ENCODE measurements at places on chromosomes 6 and 20. TPM values are rescaled to one million over a fixed set of nuclear protein-coding genes. Genes with fewer than 3 reads are reported as not detected.
A peak's percentile ranks its signal among the peaks of the same experiment; 100 is the strongest.

- no peak for DNase-seq
Observed at GRCh38 chr20:3430376-3431069, 23.1 kb upstream of the DNAAF9 start.

DNA sequence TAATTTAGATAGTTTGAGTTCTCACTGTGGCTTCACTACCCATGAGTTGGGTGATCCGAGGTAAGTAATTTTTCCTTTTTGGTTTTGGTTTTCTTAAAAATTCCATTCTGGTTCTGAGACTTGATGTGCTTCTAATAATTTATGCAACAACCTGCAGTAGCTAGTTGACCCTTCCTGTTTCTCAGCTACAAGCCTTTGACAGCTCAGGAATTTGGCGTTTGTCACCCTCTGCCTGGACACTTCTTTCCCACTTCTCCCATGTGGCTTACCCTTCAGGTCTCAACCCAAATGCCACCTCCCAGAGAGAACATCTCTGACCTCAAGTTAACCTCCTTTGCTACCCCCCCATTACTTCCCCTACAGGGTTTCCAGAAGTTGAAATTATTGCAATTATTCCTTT, 49.7 kb upstream of the TSHZ2 start:
- DNase-seq = no peak

DNA sequence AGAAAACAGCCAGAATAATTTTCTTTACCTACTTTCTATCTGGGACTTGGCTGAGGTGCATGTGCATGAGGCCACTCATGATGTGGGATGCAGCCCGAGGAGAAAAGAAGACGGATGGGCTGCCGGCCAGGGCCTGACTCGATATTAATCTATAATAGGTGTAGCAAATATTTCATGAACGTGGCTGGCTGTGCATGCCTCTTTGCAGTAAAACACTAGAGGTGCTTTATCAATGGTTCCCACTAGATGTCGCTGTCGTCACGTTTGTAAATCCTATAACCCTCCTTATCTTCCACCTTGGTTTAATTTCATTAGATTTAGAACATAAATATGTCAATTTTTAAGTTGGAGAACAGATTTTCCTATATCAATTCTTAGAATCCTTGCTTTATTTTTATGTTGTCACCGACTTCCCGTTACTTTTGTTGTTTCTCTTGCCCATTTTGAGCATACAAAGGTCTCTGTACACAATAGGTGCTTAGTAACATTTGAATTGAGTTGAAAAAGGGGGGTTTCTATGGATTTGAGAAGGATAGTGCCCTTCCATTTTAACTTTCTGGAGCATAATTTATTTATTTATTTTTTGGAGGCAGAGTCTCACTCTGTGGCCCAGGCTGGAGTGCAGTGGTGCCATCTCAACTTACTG, 19.6 kb upstream of the FERMT1 start:
- DNase-seq = peak; percentile 55

NKAIN2 gene
- 9.5 TPM for total RNA-seq

DNA sequence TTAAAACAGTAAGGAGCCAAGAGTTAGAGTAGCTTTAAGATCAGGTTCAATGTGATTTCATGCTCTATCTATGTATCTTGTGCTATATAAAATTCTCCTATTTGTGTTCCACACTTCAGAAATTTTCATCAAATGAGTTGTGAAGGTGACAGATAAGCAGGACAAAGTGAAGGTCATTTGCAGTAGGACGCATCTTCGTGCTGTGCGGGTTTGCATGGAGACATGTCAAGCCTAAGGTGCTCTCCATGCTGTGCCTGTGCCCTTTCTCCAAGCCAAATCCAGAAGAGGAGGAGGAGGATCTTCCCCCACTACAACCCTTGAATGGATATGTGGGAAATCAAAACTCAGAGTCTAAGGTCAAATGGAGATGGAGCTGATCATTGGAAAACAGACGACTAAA, 147.3 kb upstream of the NEDD9 start:
- DNase-seq = no peak

DNA sequence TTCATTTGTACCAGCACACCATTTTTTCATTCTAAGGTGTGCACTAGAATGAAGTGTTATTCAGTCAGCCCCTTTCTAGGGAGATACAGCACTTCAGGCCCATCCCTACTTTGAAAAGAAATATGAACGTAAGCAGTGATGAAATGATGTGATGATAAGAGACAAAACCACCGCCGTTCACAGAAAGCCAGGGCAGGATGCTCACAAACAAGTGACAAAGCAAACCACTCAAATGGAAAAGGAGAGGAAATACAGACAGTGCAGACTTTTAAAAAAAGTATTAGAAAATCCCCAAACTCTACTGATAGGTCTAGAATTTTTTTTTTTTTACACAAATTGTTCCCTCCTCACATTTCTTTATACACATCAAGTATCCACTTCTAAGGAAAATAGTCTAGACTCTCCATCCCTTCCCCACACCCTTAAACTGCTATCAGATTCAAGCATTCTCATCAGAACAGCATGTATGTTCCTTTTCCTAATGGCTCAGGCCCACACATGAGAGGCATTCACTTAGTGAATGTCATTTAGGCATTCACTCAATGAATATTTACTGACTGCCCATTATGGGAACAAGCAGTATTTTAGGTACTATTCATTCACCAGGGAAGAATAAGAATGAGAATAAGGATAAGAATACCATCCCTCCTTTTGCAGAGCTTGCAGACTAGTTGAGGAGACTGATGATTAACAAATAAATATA, 243.5 kb downstream of the GMPR start:
- DNase-seq = no peak

- peak; percentile 12 for DNase-seq
Observed at GRCh38 chr6:56851074-56851473, 103.8 kb upstream of the BEND6 start.

ADGRG6 gene
- total RNA-seq = 8.8 TPM

THBD gene
- 90.4 TPM for total RNA-seq

- no peak for DNase-seq
Observed at GRCh38 chr20:15107931-15108330, 770.5 kb upstream of the FLRT3 start.

DNA sequence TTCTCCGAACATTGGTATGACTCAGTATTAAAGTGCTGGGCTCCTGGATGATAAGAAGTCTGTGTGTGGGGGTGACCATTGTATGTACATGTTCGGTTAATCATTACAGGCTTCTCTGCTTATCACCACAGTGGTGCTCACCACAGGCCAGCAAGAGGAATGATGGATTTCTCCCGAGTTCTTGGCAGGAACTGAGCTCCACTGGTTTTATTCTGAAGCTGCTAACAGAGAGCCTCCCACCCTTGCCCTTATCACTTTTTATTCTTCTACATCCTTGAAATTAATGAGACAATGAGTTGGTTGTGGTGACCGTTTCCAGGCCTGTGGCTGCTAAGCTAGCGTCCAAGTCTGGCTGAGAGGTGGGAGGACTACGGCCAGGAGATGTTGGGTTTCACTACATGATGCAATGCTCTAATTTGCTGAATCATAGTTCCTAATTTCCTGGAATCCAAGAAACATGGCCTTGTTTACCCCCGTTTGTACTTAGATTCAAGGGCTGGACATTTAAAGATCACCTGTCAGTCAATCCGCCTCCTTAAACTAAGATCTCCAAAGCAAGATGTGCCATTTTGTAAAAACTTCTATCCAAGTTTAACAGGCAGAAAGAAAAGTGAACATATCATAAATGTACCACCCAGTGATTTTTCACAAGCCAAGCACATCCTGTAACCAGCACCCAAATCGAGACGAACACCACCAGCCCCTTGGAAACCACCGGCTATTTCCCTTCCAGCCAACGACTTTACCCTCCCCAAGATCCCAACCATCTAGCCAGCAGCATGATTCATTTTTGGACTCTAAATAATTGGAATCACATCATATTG, 172.5 kb downstream of the FOXA2 start:
- DNase-seq = no peak

DNA sequence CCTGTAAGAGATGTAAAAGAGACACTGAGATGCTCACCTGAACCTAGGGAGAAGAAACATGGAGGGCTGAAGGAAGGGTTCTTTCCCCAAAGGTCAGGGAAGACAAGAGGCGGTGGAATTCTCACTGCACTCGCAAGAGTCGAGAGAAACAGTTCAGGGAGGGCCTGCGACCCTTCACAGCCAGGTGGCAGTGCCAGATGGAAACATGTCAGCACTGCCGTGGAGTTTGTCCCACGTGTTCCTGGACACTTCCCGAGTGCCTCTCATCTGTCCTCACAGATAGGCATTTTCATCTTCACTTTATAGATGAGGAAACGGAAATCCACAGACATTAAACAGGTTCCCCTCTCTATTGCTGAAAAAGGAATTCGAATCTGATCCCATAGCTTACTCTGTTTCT, 70.4 kb upstream of the SYNJ2 start:
- no peak for DNase-seq

GRCh38 chr6:156809446-156810178, 32.4 kb downstream of the ARID1B start:
- DNase-seq = no peak

GRCh38 chr6:36739947-36740817, 42.6 kb downstream of the RAB44 start:
- no peak for DNase-seq

ZNF831 gene
- 0.56 TPM for total RNA-seq

- no peak for DNase-seq
Observed at GRCh38 chr6:157095084-157095483, 228.2 kb downstream of the TMEM242 start.

DNA sequence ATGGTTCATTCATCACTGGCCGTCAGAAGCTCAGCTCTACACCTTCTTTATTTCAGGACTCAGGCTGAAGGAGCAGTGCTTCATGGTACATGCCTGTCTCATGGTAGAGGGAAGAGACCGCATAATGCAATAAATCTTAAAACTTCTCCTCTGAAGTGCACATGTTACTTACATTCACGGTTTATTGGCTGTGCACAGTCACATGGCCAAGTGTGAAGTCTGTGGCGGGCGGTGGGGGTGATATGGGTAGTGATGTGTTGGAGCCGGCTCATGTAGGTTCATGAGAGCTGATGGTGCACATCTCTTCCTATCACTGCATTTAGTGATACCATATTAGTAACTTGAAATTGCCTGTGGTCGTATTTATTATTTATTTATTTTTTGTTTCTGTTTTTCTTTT, 102.9 kb downstream of the CTNNBL1 start:
- no peak for DNase-seq

APCDD1L gene
- total RNA-seq = not detected

DNA sequence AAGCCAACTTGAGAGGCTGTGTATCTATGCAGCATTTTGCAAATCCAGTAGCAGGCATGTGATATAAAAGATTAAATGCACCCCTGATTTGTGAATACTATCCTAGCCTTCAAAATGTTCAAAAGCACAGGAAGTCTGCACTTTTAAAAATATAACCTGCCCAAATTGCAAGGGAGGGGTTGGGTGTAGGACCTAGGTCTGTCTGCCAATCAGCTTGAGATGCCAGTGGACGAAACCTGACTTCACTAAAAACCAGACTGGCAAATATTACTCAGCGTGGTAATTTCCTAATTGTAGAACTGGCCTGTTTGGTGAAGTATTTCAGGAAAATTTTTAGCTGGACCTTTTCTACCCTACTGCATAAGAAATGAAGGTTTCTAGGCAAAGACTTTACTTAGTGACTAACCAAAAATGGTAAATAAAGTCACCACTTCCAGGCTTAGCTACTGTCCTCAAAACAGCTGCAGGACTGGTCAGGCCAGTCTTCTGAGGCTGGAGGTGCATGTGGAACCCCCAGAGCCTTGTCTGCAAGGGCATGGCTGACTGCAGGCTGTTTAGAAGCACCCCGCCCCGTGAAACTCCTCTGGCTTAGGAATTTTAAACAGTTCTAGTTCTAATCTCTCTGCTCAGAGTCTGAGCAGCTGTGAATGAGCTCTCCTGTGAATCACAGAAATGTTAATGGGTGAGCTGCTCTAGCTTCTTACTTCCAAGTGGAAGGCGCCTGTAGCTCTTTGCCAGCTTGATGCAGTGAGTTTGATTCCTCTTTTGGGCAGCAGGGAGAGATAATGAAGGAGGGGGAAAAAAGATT, 104.4 kb upstream of the ESR1 start:
- no peak for DNase-seq

DNA sequence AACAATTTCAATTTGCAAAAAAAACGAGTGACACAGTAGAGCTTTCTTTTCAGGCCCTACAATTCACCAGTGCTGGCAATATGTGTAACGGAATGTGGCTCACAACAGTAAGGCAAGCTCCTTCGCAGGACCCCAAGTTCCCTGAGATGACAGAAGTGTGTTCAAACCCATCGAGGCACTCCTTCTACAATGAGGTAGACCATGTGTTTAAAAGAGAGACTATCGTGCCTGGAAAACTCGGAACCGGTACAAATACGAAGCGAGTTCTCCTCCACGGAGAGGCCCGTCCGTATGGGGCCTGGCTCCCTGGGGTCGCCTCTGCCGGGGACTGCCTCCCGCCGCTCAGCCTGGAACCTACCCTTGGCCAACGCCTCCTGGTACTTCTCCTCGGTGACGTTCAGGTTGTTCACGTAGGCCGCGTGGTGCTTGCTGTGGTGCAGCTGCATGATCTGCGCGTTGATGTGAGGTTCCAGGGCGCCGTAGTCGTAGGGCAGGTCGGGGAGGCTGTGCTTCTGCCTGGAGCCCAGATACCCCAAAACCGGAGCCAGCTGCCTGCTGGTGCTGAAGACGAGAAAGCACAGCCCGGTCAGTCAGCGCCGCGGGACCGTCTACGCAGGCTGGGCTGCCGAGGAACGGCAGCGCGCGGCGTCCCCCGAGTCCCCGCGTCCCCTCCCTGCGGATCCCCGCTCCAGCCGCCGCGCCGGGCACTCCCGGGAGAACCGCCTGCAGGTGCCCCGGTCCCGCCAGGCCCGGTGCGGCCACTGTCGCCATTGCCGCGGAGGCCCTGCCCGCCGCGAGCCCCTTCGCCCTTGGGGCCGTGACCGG, 526 bp downstream of the SOD2 start:
- peak; percentile 40 for DNase-seq

GRCh38 chr20:38164624-38165088, 414 bp downstream of the TGM2 start:
- DNase-seq = no peak

GRCh38 chr20:42401613-42402012, 783.4 kb upstream of the CHD6 start:
- no peak for DNase-seq

DNA sequence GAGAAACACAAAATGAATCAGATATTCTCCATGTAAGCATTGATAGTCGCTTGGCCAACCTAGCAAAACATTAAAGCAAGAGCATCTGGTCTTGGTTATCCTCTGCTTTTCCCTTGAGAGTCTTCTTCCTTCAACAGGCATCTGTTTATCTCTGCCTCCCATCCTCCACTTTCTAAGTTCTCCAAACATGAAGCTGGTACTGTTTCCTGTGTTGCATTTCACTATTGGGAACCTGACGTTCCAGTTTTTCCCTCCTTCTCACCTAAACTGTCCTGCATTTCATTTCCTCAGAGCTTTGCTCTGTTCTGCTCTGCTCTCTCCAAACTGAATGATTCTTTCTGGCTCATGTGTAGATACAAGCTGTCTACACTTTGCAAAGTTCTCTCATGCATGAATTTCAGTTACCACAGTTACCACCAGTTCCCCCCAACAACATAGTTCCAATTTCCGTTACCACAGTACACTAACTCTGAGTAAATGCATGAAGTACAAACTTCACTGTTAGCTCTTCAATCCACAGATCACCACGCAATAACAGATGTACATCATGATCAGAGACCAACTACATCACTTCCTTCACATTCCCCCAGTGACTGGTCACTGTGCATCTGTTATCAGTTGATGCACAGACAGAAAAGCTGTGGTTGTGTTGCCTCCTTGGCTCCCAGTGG, 86.7 kb upstream of the F13A1 start:
- DNase-seq = no peak

GRCh38 chr6:56842686-56843475, 112.0 kb upstream of the BEND6 start:
- peak; percentile 56 for DNase-seq

- DNase-seq = no peak
Observed at GRCh38 chr6:54068694-54069093, 42.5 kb upstream of the MLIP start.

GRCh38 chr6:34352305-34352937, 40.0 kb downstream of the NUDT3 start:
- no peak for DNase-seq
